ENCODE measurements at places on chromosomes 5 and 9.

- no peak for DNase-seq
Observed at GRCh38 chr5:33929925-33930690, 6.1 kb upstream of the RXFP3 start.

GRCh38 chr5:125877248-125877647 is 546.0 kb upstream of the GRAMD2B start:
- DNase-seq, result no peak

DNA sequence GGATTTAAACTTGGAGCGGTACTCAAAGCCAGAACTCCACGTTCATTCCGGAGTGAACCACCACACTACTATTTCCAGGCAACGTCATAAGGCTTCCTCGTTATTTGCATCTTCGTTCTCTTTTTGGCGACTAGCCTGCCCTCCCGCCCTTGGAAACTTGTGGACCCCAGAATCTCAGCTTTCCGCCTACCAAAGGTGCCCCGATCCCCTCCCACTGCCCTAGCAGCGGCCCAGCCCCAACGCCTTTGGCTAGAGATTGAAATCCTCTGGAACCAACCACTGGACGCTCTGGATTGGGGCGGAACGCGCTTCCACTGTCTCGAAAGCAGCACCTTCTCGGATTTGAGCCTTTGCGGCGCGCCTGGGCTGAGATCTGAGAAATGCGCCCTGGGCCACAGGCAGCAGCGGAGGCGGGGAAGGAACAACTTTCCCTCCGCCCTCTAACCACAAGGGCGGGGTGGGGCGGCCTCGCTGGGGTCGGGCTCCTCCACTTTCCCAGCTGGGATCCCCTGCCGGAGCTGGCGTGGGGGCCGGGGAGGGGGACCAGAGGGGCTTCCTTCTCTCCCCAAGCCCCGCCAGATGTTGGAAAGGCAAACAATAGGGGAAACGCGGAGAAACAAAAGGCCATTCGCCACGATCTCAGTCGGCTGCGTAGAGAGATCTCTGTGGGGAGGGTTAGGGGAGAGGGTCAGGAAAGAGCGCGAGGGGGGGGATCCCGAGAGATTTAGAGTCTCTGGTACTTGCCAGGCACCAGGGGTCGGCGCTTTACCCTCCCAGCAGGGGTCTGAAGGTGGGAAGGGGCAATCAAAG is 1.3 kb downstream of the MOB3B start:
- DNase-seq, result peak; percentile 29

DNA sequence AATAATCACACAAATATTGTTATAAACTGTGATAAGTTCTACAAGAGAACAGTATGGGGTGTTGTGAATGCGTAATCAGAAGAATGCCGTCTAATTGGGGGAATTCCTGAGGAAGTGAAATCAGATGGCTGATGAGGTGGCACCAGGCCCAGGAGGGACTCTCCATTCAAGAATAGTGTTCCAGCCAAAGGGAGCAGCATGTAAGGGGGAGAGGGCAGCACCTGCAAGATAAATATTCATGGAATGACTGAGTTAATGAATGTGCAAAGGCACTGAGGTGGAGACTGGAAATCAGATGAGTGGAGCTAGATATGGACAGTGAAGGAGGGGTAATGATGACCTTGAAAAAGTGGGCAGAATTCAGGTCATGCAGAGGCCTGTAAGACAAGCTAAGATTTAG is 250.6 kb downstream of the ARRDC3 start:
- DNase-seq, result no peak

- no peak for DNase-seq
Observed at GRCh38 chr5:98330871-98331270, 442.6 kb upstream of the RGMB start.

GRCh38 chr5:2656206-2656605 is 95.3 kb downstream of the IRX2 start:
- DNase-seq, result no peak

DNA sequence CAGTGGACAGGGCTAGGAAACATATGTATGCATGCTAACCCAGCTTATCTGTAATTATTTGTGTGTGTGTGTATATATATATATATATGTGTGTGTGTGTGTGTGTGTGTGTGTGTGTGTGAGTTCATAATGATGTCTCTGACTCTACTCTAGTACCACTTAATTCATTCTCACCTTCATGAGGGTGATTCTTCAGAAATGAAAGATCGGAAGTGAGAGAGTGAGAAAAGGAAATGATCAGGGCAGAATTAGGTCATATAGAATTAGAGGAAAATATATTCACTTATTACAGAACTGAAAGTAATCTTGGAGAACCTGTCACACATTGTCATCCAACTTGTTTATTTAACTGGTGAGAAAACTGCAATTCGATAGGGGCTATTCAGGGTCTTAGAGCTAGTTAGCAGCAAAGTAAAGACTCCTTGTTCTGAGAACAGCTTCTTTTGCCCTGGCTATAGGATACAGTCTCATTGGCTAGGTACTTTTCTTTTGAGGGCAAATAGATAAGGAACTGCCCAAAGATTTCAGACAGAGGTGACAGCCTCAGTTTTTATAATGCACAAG is 58.8 kb downstream of the C9orf153 start:
- no peak for DNase-seq

All from substantia nigra (tissue), 51 donors.